Stimulated activated CD8-positive, alpha-beta memory T cell treated with anti-CD3 and anti-CD28 coated beads, Interleukin-4, amount 100 ng/mL, for 48 hours (primary cell): ENCODE measurements at places on chromosomes 6 and 20.

GRCh38 chr20:7935027-7935551, 5.2 kb downstream of the HAO1 start:
- no peak for DNase-seq

- DNase-seq: peak; percentile 42
These were observed 13.9 kb upstream of the NAA20 start for GRCh38 chr20:20003031-20003954.

- DNase-seq: no peak
These were observed 365.0 kb upstream of the ID4 start for GRCh38 chr6:19472153-19472552.

DNA sequence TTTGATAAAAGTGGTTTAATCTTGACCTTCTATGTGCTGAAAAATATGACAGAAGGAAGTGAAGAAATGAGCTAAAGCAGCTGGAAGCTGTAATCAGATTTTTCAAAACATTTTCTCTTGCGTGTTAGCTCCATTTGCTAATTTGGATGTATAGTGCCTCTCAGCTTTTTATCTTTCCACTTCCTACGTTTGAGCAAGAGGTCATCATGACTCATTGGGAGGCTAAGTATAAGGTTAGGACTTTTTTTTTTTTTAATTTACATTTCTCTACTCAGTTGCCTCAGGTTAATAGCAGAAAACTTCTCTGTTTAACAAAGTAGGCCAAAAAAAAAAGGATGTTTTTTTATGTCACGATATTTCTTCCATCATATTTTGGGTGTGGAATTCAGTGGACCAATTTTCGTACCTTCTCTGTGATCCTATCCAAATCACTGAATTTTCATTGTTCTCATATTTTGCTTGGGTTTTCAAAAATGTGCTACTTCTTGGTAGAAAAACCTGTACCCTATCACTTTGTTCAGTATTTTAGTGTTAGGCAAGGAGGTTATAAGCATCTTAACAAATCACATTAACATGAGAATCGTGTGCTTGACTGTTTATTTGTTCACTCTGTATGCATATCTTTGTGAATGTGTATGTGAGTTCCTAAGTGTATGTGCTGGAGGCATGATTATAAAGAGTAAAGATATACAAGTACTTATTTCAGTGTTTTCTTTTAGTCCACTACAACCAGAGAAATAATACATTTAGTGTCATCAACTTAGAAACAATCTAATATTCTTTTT, 1028.3 kb upstream of the EYS start:
- no peak for DNase-seq

GRCh38 chr20:40991181-40991889, 37.3 kb upstream of the TOP1 start:
- DNase-seq: no peak

- no peak for DNase-seq
These were observed 287.6 kb upstream of the SOX4 start for GRCh38 chr6:21305893-21306332.

GRCh38 chr6:92587525-92587924, 831.8 kb downstream of the EPHA7 start:
- no peak for DNase-seq

- no peak for DNase-seq
These were observed 383.8 kb downstream of the ADGRB3 start for GRCh38 chr6:69018906-69019305.

GRCh38 chr6:372336-372911, 19.1 kb upstream of the IRF4 start:
- DNase-seq: no peak

GRCh38 chr20:62679978-62680589, 28.6 kb upstream of the NTSR1 start:
- no peak for DNase-seq

DNA sequence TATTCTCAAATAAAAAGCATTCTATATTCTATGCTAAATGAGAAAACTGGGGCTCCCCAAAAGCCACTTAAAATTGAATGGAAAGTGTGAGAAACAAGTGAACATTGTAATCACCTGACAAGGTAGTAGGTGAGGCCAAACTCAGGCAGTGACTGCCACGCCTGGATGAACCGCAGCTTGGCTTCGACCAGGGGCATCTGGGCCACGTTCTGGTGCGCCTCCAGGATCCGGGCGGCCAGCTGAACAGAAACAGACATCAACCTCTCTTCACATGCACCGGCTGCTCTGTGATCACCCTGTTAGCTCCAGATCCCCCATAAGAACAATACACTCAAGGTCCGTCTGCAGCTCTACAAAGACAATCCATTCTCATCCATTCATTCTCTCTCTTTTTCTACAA, 30.1 kb upstream of the LRRN4 start:
- no peak for DNase-seq

DNA sequence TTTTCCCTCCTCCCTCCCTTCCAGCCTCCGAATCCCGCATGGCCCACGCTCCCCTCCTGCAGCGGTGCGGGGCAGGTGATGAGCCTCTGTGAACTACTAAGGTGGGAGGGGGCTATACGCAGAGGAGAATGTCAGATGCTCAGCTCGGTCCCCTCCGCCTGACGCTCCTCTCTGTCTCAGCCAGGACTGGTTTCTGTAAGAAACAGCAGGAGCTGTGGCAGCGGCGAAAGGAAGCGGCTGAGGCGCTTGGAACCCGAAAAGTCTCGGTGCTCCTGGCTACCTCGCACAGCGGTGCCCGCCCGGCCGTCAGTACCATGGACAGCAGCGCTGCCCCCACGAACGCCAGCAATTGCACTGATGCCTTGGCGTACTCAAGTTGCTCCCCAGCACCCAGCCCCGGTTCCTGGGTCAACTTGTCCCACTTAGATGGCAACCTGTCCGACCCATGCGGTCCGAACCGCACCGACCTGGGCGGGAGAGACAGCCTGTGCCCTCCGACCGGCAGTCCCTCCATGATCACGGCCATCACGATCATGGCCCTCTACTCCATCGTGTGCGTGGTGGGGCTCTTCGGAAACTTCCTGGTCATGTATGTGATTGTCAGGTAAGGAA, at the start of gene OPRM1:
TSS of gene OPRM1 (plus strand) at position 10 of the 612 bp plus-strand sequence. CDS start at position 315, 305 bp downstream.
- peak; percentile 58 for DNase-seq

- no peak for DNase-seq
These were observed 71.5 kb downstream of the NDUFAF5 start for GRCh38 chr20:13856354-13856753.

DNA sequence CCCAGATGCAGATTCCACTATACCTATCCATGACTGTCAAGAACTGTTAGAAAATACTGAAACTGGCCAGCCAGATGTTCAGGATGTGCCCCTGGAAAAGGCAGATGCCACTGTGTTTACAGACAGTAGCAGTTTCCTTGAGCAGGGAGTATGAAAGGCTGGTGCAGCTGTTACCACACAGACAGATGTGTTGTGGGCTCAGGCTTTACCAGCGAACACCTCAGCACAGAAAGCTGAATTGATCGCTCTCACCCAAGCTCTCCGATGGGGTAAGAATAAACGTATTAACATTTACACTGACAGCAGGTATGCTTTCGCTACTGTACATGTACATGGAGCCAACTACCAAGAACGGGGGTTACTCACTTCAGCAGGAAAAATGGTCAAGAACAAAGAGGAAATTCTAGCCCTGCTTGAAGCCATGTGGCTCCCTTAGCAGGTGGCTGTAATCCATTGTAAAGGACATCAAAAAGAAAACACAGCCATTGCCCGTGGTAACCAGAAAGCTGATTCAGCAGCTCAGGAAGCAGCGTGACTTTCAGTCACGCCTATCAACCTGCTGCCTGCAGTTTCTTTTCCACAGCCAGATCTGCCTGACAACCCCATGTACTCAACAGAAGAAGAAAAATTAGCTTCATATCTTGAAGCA, 459.7 kb upstream of the HTR1E start:
- DNase-seq: no peak

DNA sequence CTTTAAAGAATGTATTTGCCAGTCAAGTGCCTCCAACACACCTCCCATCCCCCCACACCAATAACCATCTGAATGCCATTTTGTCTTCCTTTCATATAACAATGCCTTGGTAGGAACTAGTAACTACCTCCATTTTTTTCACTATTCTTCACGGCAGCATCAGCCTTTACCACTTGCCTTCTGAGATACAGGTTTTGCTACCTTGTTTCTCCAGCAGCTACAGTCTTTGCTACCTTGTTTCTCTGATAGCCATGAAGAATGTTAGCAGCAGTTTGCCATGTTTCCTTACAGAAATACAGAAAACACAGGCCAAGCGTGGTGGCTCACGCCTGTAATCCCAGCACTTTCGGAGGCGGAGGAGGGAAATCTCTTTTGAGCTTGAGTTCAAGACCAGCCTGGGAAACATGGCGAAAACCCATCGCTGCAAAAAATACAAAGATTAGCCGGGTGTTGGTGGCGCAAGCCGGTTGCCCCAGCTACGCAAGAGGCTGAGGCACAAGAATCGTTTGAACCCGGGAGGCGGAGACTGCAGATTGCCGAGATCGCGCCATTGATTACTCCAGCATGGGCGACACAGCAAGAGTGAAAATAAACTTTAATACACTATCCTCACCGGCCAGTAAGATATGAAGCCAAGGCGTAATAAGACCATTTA, 100.9 kb downstream of the HFE start:
- DNase-seq: peak; percentile 73

DNA sequence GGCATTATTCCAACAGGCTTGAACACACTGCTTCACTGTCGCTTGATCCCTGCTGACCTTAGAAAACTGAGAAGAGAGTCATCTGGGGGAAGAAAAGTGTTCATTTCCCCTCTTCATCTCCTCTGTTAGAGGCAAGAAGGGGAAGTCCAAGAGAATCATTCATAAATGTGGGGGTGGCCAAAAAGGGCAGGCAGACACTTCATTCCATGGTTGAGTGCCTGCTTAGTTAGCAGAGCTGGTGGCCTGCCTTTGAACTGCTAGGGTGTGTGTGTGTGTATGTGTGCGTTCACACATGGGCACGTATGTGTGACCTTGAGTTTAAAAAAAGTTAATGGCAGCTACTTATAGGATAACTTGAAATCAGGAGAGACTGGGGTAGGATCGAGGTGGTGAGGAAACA, 39.4 kb upstream of the RFPL4B start:
- DNase-seq: no peak

GRCh38 chr20:19210391-19211155, 1.9 kb upstream of the SLC24A3 start:
- no peak for DNase-seq

GRCh38 chr6:16758163-16758975, 2.9 kb downstream of the ATXN1 start:
- DNase-seq: no peak

GRCh38 chr20:45012682-45013302, 46.5 kb downstream of the STK4 start:
- DNase-seq: no peak

DNA sequence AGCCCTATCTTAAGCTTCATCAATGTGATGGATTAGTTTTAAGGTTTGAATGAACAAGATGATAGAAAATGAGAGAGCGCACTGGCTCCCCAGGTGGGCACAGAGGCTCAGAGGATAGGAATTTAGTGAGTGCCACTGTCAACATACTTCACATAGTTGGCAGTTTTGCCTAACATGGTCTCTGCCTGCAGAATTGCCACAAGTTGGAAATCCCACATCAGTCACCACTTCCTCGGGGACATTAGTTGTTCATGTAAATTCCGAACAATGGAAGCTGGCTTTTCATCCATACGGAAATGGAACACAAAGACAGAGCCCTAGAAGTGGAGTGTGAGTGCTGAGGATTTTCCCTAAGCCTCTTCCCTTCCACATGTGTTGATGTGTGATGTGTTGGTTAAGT, 123.9 kb upstream of the PHACTR1 start:
- no peak for DNase-seq

DNA sequence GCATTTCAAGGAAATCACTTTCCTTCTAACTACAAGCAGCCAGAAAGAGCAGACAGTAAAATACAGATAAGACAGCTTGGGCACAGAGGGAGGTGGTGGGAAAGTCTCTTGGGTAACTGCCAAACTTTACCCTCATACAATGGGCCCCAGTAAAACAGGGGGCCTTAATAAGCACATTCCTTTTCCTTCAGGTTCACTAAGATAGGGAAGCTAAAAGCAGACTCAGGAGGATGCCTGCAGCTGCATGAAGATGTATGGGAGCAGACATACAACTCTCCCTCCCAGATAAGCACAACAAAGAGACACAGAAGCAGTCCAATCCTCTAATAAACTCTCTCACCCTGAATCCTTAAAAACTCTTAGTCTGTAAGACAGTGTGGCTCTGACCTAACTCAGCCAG, 49.0 kb downstream of the SIM1 start:
- DNase-seq: no peak

- no peak for DNase-seq
These were observed 23.1 kb downstream of the GNAS start for GRCh38 chr20:58875541-58876134.

DNA sequence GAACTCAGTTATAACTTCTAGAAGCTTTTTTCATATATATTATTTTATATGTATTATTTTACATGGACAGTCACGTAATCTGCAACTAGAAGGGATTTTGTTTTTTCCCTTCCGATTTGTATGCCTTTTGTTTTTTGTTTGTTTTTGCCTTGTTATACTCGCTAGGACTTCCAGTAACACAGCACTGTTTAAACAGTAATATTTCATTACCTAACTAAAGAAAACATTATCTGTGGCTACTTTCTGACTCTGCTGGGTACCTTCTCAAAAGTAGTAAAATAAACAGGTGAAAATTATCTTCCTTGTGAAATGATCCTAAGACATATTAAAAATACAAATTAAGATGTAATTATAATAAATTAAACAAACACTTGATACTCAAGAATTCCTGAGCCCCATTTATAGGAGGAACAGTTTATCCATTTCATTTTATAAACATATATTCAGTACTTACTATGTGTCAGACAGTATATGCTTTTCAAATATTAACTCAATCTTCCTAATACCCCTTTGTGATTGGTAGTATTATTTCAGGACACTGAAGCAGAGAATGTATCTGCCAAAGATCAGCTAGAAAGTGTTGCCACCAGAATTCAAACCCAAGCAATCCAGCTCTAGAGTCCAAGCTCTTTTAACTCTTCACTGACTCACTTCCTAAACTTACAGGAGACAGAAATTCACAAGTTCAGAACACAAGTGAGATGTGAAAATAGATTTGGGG, 65.3 kb downstream of the MAP3K5 start:
- DNase-seq: no peak

GRCh38 chr6:80535914-80536565, 429.6 kb downstream of the BCKDHB start:
- no peak for DNase-seq

GRCh38 chr6:33840048-33840926, 36.5 kb upstream of the MLN start:
- peak; percentile 58 for DNase-seq

DNA sequence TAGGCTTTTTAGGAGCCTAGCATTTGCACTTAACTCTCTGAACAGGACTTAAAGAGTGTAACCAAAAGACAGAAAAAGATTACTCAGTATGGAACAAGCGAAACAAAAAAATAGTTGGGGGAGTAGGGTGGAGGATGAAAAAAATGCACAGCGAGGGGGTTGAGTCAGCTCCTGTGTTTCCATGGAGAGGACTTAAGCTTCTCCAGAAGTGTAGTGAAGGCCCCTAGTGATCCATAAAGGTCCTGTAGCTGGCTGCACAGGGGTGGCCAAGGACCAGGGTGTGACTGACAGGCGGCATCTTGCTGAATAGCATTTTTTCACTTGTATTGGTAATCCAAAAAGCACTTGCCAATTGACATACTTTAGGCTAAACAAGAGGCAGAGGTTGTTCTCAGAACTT, 533.9 kb downstream of the RFPL4B start:
- no peak for DNase-seq

- no peak for DNase-seq
These were observed 1.7 kb upstream of the CNKSR3 start for GRCh38 chr6:154512201-154512600.
